Skeletal muscle cell (primary cell): ENCODE measurements at places on chromosomes 6 and 20.

GRCh38 chr20:12827816-12828385 lies 180.9 kb upstream of the SPTLC3 start:
- no peak for DNase-seq

DNA sequence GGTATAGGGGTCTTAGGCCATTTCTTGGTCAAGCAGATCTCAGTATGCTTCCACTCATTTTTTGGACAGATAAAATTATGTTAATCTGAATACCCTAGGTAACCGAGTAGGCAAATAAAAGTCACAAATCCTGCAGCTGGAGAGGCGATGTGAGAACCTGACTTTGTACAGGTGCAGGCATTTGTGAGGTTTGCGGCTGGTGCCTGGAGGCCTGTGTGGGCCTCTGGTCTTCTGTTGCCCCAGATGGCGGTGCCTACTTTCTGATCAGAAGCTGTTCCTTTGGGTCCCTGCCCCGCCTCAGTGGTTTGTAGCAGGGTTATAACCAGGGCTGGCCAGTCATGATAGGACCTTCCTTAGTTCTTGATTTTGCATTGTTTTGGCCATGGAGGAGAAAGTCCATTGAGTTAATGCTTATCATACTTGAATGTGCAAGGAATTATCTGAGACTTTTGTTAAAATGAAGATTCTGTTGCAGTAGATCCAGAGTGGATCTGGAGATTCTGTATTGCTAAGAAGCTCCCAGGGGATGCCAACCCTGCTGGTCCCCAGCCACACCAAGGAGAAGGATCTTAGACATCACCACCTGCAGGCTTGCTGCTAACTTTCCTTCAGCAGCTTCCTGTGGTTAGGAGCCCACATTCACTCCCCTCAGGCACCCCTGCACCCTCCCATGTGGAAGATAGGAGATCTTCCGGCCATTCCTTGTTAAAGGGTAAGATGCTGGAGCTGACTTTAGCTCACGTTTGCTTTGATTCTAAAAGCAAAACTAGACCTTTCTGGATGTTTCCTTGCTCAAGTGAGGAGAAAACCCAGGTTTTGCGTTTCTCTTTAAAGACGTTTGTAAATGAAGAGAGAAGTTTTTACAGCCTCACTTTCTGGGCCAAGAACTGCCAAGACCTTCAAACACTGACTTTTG lies 50.7 kb downstream of the LRRC1 start:
- no peak for DNase-seq

GRCh38 chr20:48851579-48851978 lies 23.8 kb upstream of the PREX1 start:
- DNase-seq, result no peak

GRCh38 chr6:15001326-15001910 lies 244.5 kb upstream of the JARID2 start:
- DNase-seq, result no peak

DNA sequence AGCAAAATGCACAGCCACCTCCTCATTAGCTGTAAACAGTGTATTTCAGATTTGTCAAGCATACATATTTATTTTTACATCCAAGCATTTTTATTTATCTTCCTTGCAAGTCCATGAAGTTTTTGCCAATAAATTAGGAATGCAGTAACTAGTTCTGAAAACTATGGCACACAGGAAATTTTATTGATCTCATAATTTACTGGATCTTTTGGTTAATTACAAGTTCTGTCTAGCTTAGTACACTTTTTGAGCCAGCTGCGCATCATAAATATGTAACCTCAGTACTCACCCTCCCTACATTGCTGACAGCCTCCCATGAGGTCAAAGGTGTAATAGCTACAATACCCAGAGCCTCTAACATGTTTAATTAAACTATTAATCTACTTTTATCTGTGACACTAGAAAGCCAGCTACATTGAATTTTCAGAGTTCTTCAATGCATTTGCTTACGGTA lies 898.2 kb downstream of the KIF16B start:
- no peak for DNase-seq

GRCh38 chr20:63056236-63057170 lies 49.7 kb upstream of the BHLHE23 start:
- DNase-seq, result no peak

- no peak for DNase-seq
These were observed 87.1 kb downstream of the TMEM242 start for GRCh38 chr6:157236040-157236725.

- no peak for DNase-seq
These were observed 127.5 kb upstream of the SCGN start for GRCh38 chr6:25524542-25524941.

GRCh38 chr6:21078497-21078896 lies 515.1 kb upstream of the SOX4 start:
- no peak for DNase-seq

GRCh38 chr20:33249456-33249855 lies 13.7 kb downstream of the BPIFA1 start:
- DNase-seq, result no peak

- DNase-seq, result no peak
These were observed 131.4 kb downstream of the BMP2 start for GRCh38 chr20:6898928-6899327.

DNA sequence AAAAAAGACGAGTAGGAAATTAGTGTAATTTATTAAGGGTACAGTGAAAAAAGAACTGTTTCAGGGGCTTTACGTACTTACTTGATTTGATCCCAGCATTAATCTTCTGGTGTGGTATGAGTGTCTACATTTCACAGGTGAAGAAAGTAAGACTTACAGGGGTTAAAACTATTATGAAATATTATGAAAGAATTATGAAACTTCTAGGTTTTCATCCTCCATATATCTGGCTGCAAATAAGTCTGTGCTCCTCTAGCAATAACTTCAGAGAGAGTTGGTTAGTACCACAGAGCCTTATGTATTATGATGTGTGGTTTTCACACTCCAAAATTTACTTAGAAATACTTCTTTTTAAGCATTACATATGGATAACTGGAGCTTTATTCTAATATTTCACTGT lies 41.9 kb downstream of the ZFAND3 start:
- DNase-seq, result no peak

DNA sequence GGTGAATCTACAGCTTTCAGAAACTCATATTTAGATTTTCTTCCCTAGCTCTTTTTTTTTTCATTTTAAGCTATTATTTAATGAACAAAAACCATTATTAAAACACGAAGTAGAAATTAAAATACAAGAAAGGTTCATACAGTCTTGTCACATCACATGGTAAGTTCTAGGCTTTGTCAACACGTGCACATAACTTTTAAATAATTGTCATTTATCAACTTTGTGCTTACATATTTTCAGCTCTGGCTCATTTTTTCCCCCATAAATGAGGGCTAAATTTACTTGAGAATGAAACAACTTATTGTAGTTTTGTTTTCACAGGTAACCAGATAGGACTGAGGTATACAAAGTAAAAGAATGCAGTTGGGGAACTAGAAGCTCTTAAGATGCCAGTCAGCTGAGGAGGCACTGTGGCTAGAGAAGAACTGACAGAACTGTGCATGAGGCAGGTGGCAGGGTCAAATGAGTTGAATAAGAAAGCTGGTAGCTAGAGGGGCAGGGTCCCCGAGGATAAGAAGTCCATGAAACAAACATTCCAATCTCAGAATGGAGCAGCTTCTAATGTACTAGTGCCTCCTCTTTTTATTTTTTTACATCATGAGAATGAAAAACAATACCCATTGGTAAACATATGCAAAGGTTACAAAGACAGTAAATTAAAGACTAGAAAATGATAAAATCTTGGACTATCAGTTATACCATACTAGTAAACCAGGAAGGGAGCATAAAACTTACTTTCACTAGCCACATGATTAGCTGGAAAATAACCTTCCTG lies 141.5 kb downstream of the MYB start:
- no peak for DNase-seq

GRCh38 chr20:50335866-50336265 lies 145.2 kb downstream of the CEBPB start:
- DNase-seq, result no peak

- no peak for DNase-seq
These were observed 827 bp downstream of the E2F3 start for GRCh38 chr6:20402342-20403069.

DNA sequence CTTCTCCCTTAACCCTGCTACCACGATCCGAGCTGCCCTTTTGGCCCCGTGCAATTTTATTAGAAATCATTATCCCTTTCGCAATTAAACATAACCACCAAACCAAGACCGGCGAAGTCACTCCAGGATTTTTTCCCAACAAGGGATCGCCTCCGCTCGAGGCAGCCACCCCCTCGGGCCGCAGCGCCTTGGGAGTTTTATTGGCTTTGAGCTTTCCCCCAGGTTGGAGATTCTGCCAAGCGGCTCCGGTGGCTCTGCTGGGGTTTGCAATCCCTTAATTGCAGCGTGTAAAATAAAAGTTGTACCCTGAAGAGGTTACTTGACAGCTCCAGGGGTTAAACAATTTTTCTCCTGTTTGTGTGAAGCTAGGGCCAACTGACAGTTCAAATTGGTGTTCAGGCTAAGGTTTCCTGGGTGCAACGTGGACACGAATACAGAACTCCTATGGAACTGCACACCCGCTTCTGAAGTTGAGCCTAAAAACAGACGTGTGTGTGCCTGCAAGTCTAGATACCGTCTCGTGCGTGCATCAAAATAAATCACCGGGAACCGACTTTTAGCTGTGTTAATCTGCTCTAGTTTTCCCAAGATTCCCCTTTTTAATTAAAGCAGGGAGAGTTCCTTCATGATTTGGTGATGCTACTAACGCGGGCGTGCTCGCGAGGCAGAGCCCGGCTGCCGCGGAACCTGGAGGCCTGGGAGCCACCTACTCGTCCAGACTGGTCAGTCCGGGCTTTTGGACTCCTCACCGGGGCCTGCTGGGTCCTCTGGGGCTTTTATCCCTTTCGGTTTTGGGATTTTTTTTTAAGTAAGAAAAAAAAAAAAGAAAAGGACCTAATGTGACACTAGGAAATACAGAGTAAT lies 975 bp upstream of the TFAP2A start:
- DNase-seq, result no peak

DNA sequence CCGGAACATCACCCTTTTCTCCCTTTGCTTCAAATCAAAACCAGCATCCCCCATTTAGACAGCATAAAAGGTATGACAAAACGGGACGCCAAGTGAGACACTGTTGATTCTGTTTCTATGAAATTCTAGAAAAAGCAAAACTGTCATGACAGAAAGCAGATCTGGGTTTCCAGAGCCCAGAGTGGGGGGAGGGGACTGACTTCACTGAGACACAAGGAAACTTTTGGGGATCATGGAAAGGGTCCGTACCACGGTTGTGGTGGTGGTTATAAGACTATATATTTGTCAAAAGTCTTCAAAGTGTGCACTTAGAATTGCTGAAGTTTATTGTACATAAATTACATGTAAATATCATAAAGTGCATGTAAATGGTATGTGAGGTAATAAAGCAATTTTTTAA lies 82.6 kb downstream of the SLC22A3 start:
- DNase-seq, result no peak

DNA sequence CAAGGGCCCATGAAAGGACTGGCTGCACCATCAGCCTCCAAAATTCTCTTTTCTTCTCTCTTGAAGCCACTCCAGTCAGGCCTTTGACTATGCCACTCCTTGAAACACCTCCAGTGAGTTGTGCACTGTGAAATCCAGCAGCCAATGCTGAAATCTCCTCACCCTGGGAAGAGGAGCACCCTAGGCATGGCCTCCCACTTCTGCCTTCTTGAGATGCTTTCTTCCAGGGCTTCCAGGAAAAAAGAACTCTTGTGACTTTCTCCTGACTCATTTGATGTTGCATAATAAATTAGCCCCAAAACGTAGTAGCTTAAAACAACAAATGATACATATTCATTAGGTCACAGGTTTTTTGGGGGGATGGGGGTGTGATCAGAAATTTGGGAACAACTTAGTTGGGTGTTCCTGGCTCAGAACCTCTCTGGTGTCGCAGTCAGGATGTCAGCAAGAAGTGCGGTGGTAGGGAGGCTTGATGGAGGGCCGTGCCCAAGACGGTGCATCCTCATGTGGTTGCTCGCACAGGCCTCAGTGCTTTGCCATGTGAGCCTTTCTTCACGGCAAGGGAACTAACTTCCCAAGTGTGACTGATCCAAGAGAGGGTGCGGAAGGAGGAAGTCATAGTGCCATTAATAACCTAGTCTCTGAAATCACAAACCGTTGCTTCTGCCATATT lies 12.1 kb downstream of the NCR2 start:
- DNase-seq, result no peak

GRCh38 chr20:3804254-3804751 lies 8.2 kb downstream of the CDC25B start:
- no peak for DNase-seq

GRCh38 chr6:104281370-104281769 lies 578.3 kb downstream of the HACE1 start:
- DNase-seq, result no peak

- DNase-seq, result peak; percentile 80
These were observed 928.7 kb upstream of the GJE1 start for GRCh38 chr6:141203902-141204575.

GRCh38 chr6:169070506-169071176 lies 183.0 kb downstream of the THBS2 start:
- peak; percentile 99 for DNase-seq

DNA sequence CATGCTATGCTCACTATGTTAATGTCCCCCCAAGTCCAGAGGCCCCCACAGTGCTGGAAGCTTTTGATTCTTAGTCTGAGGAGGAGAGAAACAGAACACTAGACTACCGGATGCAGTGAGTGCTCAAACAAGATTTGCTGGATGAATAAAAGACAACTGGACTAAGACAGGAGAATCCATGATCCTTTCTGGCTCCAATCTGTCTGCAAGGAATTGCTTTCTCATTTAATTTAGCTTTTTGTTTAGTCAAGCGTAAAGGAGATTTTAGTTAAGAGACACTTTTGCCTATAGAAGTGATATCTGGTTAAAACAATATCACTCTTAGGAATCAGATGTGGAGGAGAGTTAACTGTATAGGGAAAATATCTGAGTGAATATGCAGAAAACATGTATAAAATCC lies 13.5 kb downstream of the LYRM4 start:
- DNase-seq, result no peak

DNA sequence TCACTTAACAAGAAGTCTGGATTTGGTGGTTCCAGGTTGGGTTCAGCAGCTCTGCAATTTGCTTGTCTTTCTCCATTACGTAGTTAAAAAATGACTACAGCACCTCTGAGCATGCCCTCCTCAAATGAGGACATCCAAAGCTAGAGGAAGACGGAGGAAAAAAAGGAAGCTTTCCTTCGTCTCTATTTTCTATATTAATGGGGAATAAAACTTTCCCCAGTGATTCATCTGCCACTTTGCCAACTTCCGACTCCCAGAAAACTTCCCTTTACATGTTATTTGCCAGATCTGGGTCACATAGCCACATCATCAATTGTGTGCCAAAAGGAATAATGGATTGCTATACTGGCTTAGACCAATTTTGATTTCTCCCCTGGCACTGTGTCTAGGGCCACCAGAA lies 69.5 kb downstream of the ZFAND3 start:
- no peak for DNase-seq

- DNase-seq, result no peak
These were observed 2.9 kb upstream of the CST1 start for GRCh38 chr20:23753589-23753988.

- no peak for DNase-seq
These were observed 126.8 kb upstream of the SLC35B3 start for GRCh38 chr6:8562125-8562524.

DNA sequence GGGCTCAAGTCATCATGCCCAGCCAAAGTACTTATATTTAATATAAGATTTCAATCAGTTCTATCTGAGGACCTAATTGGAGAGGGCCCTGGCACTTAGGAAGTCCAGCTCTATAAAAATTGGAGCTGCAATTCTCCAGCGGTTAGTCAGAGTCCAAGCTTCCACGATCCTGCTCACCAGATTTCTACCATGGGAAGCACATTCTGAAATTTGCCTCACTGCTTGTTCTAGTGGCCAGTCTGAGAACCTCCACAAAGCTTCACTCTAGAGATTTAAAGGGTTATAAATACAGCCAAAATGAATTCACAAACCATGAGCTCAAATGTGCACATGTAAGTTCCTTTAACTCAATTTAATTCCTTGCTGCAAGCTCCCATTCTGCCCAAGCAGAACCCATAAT lies 33.5 kb downstream of the PNLDC1 start:
- DNase-seq, result peak; percentile 15
